ENCODE measurements at places on chromosomes 1 and 21. TPM values are rescaled to one million over a fixed set of nuclear protein-coding genes. Genes with fewer than 3 reads are reported as not detected.

GRCh38 chr1:58620926-58621325 is 43.9 kb upstream of the TACSTD2 start:
- no peak for DNase-seq

DNA sequence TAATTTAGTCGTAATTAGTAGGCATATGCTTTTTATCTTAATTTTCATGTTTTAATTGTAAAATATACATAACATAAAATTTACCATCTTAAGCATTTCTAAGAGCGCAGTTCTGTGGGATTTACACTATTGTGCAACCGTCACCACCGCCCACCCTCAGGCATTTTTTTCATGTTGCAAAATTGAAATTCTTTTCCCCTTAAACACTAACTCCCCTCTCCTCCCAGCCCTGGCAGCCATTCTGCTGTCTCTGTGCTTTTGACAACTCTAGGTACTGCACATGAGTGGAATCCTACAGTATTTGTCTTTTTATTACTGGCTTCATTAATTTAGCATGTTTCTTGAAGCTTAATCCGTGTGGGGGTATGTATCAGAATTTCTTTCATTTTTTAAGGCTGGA is 7.8 kb downstream of the PIK3CD start:
- no peak for DNase-seq

The CLDN19 gene
- not detected for total RNA-seq

DNA sequence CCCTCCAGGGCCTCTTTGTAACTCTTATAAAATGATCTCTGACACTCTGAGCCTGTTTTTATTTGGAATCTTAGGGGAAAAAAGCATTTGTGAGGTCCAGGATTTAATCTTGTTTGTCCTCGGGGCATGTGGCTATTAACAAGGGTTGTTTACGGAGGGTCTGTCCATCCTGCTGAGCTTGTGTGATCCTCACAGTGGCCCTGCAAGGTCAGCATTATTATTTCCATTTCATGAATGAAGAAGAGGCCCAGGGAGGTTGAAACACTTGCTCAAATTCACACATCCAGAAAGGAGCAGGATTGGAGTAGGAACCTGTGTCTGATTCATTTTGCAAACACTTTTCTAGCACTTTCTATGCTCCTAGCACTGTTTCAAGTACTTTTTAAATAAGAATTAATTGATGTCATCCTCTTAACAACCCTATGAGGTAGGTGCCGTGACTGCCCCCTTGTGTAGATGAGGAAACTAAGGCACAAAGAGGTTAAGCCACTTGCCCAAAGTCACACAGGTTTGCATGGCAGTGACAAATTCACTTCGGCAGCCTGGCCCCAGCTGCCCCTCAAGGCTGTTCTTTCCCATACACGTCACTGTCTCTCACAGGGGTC is 178.9 kb downstream of the MIS18A start:
- DNase-seq = peak; percentile 6

DNA sequence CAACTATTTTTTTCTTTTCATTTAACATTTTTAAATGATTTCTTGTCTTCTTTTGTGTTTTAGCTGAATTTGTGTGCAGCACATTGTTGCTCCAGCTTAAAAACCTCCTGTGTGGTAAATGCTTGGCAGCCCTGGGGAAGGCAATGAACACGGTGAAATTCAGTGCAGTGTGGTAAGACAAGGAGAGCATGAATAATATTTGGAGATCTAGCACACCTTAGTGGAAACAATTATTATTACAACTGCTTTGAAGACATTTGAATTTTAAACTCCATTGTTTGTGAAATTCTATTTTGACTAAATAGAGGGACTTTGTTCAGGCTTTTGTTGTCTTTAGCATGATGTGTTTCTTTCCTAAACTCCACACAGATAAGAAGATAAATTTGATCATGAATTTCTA is 242.6 kb upstream of the CXADR start:
- peak; percentile 46 for DNase-seq

DNA sequence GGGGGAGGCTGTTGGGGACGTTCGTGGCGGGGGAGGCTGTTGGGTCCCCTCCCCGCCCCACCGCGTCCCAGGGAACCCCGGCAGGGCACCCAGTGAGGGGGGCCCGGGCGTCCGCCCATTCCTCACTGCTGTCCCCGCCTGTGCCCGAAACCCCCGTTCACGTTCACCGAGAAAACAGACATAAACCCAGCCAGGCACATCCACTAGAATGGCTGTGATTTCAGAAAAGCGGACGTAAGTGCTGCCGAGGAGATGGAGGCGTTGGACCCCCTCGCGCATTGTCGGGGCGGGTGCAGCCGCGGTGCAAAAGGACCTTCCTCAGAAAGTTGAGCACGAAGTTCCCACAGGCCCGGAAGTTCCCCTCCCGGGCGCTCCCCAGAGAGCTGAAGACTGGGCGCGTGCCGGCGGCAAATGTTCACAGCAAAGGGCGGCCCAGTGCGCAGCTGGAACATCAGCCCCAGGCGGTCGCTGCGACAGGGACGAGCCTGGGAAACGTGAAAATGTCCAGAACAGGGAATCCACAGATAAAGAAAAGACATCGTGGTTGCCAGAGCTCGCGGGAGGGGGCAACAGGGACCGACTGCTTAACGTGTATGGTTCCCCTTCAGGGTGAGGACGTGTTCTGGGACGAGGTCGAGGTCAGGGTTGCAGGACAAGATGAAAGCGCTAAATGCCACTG is 18.5 kb upstream of the SAMD11 start:
- DNase-seq = no peak

DNA sequence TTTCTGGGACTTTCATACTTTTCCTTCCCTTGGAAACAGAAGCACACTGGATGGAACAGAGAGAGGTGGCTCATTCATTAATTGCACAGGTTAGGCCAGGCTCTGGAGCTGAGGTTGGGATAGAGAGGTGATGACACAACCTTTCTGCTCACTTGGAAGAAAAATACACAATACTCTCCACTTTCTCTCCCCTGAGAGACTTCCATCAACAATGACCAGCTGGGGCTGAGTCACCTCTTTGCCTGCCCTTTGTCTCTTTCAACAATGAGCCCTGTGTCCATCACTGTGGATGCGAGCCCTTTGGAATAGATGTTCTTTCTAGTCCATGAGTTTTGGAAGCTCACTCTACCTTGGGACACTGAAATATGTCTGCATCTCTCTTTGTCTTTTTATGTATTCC is 43.1 kb downstream of the ATP2B4 start:
- peak; percentile 64 for DNase-seq

The EFCAB14 gene
- 60.9 TPM for total RNA-seq

All from SK-MEL-5 (cell line).